Cerebellum (tissue), 4 donors: ENCODE measurements at places on chromosomes 7 and 10. TPM values are rescaled to one million over a fixed set of nuclear protein-coding genes. Genes with fewer than 3 reads are reported as not detected.
A peak's percentile ranks its signal among the peaks of the same experiment; 100 is the strongest.

VWDE gene
- total RNA-seq = 7.2 TPM

FOXI2 gene
- not detected for total RNA-seq

SPDYE5 gene
- total RNA-seq = not detected

LRRC4 gene
- total RNA-seq = 21.4 TPM

MMD2 gene
- 5.2 TPM for total RNA-seq

CELF2 gene
- 122 TPM for total RNA-seq

GRCh38 chr10:94066411-94066810 is 72.7 kb downstream of the PLCE1 start:
- no peak for DNase-seq

DNA sequence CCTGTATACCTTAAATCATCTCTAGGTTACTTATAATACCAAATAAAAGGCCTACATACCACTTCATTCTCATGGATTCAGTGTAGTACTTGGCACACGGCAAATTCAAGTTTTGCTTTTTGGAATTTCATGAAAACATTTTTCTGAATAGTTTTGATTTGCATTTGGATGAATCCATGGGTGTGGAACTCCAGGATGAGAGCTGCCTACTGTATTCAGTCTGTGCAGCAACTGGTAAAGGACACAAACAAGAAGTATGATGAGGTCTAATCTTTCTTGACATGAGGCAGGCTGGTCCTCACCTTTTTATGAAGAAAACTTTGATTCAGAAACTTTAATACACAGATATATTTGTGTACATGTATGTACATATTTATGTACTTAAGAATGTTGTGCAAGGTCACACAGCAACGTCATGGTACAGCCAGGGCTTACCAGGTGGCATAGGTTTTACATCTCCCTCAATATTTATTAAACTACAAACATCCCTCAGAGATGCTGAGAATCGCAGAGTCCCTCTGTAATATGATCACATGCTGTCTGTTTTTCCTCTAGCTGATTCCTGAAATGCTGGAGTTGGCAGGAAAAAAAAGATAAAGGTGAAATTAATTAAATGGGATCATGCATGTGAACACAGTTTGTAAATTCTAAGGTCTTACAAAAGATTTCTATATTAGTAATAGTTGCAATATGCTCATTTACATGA is 239.6 kb downstream of the PRKG1 start:
- no peak for DNase-seq

GRCh38 chr10:27372095-27372494 is 131.5 kb upstream of the ACBD5 start:
- no peak for DNase-seq

- no peak for DNase-seq
These were observed 90.5 kb downstream of the CDC14C start for GRCh38 chr7:49014870-49015269.

DNA sequence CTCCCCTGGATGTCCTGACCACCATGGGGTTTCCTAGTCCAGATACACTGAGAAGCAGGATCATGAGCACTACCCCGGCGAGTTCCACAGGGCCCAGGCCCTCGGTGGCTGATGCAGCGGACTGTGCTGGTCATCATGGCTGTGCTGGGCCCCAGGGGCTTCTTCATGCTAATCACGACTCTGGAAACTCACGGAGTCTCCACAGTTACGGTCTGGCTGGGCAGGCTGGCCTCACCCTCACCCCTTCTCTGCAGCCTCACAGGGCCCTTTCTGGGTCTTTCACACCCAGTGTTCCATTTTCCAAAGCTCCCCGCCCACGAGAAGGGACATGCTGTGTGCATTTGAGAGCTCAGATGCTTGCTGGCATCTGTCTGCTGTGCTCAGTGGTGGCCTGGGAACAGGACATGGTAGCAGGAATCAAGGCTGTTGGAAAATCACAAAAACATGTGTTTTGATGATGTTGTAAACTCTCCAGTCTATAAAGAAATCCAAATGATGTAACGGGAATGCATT is 119.0 kb downstream of the PTPN20 start:
- DNase-seq = no peak

DNA sequence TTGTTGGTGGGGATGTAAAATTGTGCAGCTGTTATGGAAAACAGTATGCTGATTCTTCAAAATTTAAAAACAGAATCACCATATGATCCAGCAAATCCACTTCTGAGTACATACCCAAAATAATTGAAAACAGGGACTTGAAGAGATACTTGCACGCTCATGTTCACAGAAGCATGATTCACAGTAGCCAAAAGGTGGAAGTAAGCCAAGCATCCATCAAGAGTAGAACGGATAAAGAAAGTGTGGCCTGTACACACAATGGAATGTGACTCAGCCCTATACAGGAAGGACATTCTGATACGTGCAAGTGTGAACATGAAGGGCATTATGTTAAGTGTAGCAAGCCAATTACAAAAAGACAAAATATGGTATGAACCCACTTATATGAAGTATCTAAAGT is 696.7 kb upstream of the CELF2 start:
- no peak for DNase-seq

DNA sequence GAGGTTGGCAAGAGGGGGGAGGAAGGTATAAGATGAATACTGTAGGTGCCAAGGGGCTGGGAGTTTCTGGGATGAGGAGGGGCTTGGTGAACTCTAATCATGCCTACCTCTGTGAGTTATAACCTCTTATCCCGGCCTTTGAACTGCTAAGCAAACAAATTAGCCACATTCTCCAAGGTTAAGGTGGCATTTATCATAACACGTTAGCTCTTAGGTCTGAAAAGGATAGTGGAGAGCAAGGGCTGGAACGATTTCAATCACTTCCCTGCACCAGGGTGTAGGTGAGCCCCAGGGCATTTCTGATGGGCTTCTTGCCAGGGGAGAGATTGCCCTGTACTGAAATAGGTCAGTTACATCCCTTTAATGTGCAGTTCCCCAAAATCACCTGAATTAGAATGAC is 28.6 kb upstream of the DMBT1 start:
- no peak for DNase-seq

GRCh38 chr10:103661198-103661950 is 167.9 kb downstream of the NEURL1 start:
- no peak for DNase-seq

- DNase-seq = no peak
These were observed 7.7 kb downstream of the XPNPEP1 start for GRCh38 chr10:109915566-109915965.

DNA sequence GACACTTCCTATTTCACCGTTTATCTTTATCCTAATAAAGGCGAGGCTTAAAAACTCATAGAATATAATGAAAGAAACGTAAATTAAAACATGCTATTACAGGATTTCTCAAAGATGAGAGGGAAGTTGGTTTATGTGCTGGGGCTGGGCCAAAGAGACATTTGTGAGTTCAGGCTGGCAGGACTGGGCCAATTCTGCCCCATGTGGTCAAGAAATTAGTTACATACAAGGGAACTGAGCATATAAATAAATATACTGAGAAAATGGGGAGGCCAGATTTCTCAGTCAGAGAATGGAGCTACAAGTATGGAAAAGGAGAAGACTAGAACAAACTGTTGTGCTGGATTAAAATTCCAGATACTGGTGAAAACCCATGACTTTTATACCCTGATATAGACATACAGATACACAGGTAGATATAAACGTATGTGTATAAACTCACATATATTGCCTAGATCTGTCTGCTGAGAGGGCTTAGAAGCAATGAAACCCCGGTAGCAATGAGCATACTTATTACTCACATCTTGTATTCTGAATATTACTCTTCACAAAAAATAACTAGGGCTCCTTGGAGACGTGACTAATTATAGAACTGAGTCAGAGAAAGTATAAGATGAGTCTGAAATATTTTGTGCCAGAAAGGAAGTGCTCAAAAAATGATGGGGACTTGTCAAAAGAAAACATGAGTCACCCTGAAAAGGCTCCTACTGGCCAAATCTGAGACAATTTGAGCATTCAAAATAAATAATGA is 155.7 kb upstream of the FGFR2 start:
- peak; percentile 17 for DNase-seq

DNA sequence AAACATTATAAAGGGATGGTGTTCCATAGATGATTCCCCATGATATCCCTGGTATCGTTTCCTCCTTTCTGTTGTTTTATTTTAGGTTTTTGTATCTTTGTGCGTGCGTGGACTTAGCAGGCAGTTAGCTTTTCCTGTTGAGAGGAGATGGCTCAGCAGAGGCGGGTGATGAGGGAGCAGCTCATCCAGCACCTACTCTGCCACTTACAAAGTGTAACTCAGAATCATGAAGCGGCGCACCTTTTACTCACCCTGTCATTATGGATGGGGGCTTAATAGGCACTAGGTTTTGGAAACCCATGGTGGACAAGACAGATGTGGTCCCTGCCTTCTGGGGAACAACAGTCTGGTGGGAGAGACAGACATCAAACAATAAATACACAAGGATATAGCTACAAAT is 17.1 kb downstream of the FAM241B start:
- no peak for DNase-seq

DNA sequence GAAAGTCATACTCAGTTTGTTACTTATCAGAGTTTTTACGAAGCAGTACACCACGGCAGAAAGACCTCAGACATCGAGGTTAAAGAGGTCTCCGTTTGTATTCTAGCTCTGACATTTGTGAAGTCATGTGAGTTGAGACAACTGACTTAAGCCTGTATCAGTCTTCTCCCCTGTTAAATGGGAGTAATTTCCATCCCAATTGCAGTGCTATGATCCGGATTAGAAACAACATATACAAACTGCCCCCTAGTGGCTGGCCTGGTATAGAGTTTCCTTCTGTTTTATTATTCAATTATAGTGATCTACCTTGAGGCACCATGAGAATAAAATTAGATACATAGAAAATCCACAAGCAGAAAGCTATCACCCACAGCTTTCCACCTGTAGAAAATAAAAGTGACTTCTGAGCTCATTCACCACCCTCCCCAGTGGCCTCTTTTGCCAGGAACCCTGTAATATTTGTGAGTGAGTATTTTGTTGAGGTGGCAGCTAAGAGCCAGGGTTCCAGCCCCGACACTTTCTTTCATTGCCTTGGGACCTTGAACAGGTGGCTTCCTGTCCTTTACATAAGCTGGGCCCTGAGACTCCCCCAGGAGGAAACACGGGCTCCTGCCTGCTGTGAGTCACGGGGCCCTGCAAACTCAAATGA is 607.2 kb upstream of the MGMT start:
- DNase-seq = no peak

GRCh38 chr10:93443481-93443880 is 38.7 kb downstream of the MYOF start:
- no peak for DNase-seq
